ENCODE measurements at places on chromosomes 7 and 10.

DNA sequence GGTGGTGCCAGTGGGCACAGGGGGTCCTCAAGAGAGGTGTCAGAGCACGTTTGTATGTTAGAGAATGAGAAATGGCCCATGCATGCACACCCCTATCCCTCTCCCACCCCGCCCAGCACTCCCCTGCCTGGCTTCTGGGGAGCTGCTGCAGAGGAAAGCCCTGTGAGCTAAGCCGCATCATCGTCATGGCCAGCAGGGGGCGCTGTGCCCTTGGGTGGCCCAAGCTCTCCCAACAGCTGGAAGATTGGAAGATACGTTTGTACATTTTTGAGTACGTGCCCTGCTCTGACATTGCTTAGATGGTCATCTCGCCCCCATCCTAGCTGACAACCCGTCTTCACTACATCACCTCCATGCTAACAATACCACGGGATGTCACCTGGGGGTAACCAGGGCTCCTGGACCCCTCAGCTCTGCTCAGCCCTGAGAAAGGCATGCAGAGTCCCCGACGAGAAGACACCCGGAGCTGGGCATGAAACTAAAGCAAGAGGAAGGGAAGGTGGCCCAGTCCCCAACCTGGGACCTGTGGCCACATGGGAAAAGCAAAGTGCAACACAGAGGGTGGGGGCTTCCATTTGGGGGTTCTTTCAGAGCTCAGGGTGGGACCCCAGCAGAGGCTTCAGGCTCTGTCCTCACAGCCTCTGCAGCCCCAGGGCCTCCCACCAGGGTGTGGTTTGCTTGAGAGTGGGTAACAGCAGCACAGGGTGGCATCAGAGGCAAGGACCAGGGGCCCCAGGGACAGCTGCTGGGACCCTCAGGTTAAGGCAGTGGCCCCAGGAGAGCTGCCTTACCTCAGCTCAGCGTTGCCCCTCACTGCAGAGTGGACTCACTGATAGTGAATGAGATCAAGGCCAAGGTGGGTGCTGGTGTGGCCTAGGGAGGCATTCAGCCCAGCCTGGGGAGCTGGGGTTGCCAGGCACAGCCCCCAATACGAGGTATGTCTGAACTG is 136.6 kb downstream of the PTPN20 start:
- no peaks in the 10 kb centered on the region for H3K4me1 ChIP-seq
- H3K27ac ChIP-seq, result no peak overlapping the region
- H3K27me3 ChIP-seq, result no peaks in the 10 kb centered on the region
- H3K36me3 ChIP-seq, result no peaks in the 10 kb centered on the region
- H3K4me3 ChIP-seq, result no peak overlapping the region

GRCh38 chr10:124629415-124629814 is 114.8 kb downstream of the FAM53B start:
- no peak overlapping the region for H3K27ac ChIP-seq
- no peaks in the 10 kb centered on the region for H3K36me3 ChIP-seq
- no peaks in the 10 kb centered on the region for H3K27me3 ChIP-seq
- H3K4me3 ChIP-seq, result no peak overlapping the region
- H3K4me1 ChIP-seq, result peaks cover 12% of the 10 kb centered on the region

DNA sequence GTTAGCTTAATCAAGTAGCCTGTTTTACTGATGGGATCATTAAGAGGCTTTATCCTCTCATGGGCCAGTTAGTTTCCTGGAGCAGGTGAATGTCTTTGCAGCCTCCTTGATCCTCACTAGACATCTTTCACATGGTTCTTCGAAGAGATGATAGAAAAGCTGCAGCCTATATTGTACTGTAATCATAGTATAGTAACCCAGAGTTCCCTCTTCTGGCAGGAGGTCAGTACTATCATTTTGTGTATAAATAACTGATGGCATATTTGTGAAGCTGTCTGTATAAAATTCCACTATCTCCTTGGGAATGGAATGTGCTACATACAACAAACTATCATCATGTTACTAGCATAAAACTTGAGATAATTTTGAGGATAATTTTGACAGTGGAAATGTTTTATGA is 123.8 kb upstream of the PRPS1L1 start:
- DNase-seq, result no peak
- no peaks in the 10 kb centered on the region for H3K27me3 ChIP-seq
- H3K4me3 ChIP-seq, result no peak overlapping the region
- H3K4me1 ChIP-seq, result peaks cover 4% of the 10 kb centered on the region
- H3K36me3 ChIP-seq, result no peaks in the 10 kb centered on the region
- no peak overlapping the region for H3K27ac ChIP-seq

GRCh38 chr10:125147971-125148439 is 12.4 kb downstream of the CTBP2 start:
- peak overlapping the region; percentile 99 for H3K27ac ChIP-seq
- no peaks in the 10 kb centered on the region for H3K27me3 ChIP-seq
- peaks cover 62% of the 10 kb centered on the region for H3K4me1 ChIP-seq
- DNase-seq, result peak; percentile 57
- H3K36me3 ChIP-seq, result no peaks in the 10 kb centered on the region
- H3K4me3 ChIP-seq, result no peak overlapping the region

GRCh38 chr10:132294561-132295318 is 13.0 kb downstream of the STK32C start:
- H3K4me1 ChIP-seq, result no peaks in the 10 kb centered on the region
- H3K4me3 ChIP-seq, result no peak overlapping the region
- DNase-seq, result no peak
- no peaks in the 10 kb centered on the region for H3K27me3 ChIP-seq
- no peak overlapping the region for H3K27ac ChIP-seq

- H3K36me3 ChIP-seq, result no peaks in the 10 kb centered on the region
- peak; percentile 28 for DNase-seq
- no peak overlapping the region for H3K4me3 ChIP-seq
- H3K27ac ChIP-seq, result no peak overlapping the region
- no peaks in the 10 kb centered on the region for H3K27me3 ChIP-seq
These were observed 619 bp upstream of the LMTK2 start for GRCh38 chr7:98105942-98106544.

DNA sequence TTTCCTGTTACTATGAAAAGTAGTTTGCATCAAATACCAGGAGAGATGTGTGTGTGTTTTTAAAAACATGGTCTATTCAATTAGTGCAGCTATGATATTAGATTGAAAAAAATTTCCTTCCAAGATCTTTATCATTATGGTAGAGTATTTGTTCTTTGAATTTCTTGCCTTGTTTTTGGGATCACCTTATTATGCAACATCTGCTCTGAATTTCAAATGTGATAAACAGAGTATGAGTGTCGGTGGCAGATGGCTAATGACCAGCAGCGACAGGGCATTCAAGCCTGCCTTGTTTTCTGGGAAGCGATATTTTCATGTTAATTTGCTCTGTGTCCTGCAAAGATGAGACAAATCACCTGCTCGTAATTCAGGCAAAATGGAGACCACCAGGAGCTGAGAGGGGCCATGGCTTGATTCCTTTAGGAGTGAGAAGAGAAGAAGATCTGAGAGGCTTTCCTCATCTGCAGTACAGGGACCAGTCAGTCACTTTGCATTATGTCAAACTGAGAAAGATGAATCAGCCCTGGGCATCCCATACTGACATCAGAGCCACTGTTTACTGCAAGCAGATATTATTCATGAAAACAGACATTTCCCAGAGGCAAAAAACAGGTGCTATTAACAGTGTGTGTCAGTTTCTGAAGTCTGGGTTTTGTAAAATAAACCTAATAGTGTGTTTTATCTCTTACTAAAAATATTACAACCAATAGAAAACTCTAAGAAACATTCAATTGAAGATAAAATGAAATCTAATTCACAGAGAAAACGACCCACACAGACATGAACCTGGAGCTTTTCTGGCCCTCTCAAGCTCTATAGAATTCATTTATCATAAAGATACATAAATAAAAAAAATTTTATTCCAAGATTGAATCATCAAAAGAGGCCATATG is 67.6 kb downstream of the CDK6 start:
- no peak for DNase-seq
- H3K27ac ChIP-seq, result no peak overlapping the region
- peaks cover 22% of the 10 kb centered on the region for H3K4me1 ChIP-seq
- no peaks in the 10 kb centered on the region for H3K36me3 ChIP-seq

DNA sequence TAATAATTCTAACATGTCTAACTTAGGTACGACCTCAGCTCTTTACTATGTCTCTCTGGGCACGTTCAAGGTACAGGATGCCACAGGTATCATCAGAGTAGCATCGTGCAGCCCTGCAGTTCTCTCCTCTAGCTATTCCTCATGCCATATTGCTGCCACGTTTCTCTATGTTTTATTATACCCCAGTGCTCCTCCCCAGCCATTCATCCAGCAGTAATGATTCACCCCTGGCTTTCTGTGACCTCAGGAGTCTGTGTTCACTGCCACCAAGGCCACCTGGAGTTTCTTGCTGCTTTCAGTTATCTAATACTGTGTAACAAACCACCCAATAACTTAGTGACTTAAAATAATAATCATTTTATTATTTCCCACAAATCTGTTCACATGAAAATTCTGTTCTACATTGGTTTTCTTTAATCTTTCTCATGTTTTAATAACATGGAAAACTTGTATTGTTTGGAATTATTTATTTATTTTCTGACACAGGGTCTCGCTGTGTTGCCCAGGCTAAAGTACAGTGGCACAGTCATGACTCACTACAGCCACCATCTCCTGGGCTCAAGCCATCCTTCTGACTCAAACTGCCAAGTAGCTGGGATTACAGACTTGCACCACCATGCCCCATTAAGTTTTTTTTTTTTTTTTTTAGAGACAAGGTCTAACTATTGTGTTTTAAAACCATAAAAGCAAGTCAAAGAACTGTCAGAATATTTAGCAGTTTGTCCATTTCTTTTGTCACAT is 21.8 kb downstream of the REEP3 start:
- H3K36me3 ChIP-seq, result no peaks in the 10 kb centered on the region
- no peaks in the 10 kb centered on the region for H3K27me3 ChIP-seq
- no peak overlapping the region for H3K4me3 ChIP-seq
- no peak overlapping the region for H3K27ac ChIP-seq

DNA sequence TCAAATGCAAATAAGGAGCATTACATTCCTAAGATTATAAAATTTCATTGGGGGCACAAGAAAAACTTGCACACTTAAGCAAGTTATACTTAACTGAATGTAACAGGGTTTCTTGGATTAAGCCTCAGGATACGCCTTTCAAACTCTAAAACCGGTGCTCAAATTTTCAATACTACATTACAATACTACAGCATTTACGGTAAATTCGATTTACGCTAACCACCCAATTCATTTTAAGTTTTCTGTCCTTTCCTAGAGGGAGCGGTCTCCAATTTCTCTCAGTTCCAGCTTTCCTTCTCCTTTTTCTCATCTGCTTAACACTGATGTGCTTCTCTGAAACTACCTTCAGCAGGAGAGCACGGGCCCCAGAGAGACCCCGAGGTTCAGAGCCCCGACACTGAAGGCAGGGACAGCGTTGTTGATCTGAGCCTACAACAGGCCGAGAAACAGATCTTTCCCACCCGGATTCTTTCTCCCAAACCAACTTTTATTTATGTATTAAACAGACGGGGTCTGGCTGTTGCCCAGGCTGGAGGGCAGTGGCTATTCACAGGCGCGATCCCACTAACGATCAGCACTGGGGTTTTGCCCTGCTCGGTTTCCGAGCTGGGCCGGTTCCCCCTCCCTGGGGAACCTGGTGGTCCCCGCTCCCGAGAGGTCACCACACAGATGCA is 798 bp downstream of the ZNF425 start:
- H3K27me3 ChIP-seq, result no peaks in the 10 kb centered on the region
- peaks cover 11% of the 10 kb centered on the region for H3K4me1 ChIP-seq
- H3K36me3 ChIP-seq, result no peaks in the 10 kb centered on the region
- no peak for DNase-seq

All from hepatocyte (in vitro differentiated cells).